Activated T-cell treated with anti-CD3 and anti-CD28 coated beads, Interleukin-2, amount 50 U/mL, for 1 hour (primary cell): ENCODE measurements at places on chromosomes 4 and X.

DNA sequence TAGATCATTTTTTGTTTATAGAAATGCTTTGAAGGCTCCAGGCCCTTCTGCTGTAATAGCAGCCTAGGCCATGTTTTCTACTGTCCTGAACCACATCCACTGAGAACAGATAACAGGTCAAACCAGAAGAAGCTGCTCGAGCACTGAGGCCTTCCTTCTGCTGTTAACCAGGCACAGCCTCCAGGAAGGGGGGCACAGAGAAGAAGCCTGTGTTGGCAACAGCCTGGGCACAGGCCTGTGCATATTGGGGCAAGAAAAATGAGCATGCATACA lies 37.4 kb upstream of the PDK3 start:
- no peak for DNase-seq

- DNase-seq, result no peak
Observed at GRCh38 chr4:124184792-124185191, 527.7 kb downstream of the ANKRD50 start.

DNA sequence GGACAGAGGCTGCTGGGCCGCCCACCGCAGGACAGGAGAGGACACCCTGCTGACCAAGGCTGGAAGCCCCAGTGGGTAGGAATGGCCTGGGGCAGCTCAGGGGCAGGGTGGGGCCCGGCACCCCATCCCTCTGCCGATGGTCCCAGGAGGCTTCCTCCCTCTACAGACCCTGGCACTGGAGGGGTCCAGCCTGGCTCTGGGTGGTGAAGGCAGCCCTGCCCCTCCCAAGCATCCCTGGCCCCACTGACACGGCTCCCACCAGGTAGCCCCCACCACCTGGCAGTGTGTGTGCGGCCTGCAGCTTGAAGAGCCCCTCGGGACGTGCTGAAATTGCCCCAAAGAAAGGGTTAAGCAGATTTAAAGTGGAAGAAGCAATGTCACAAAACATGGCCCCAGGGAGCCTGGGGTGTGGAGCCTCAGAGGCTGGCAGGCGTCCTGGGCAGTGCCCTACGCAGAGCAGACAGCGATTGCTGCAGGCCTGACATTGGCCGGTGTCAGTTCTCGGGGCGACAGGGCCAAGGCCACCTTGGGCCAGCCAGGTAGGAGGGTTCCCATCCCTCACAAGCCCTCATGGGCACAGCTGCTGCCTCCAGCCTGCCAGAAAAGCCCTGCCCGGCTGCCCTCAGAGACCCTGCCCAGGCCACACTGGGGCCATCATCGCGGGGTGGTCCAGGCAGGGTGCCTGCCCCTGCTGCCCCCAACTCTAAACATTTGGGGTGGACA lies 80.5 kb downstream of the FAM53A start:
- DNase-seq, result no peak

DNA sequence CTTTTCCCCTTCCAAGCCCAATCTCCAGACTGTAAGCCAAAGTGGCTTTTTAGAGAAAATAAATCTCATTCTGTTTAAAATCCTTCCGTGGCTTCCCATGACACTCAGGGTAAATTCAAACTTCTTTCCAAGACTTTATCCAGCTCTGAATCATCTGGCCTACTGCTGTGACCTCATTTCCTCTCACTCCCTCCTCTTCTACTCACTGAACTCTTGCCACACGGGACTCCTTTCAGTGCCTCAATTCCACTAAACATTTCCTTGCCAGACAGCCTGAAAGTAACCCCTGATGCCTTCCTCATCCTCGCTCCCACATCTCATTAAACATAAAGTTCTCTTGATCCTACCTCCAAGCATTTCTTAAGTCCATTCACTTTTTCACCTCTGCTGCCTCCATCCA lies 27.8 kb upstream of the RNF128 start:
- DNase-seq, result no peak

GRCh38 chrX:16511796-16512776 lies 137.9 kb upstream of the S100G start:
- DNase-seq, result no peak

DNA sequence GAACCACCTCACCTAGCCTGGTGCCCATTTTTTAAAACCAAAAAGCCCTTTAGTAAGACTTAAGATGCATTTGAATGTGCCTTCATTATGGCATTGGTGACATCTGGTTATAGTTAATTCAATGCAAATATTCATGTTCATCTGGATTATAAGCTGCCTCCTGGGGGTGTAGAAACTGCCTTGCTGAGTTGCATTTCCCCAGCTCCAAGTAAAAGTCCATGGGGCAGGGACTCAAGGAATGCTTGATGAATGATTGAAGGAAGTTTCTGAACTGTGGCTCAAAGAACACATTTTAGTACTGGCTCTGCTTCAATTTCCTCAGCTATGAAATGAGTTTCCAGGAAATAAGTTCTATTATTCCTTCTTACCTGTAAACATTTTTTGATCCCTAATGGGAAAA lies 18.5 kb upstream of the RBM47 start:
- DNase-seq, result no peak

DNA sequence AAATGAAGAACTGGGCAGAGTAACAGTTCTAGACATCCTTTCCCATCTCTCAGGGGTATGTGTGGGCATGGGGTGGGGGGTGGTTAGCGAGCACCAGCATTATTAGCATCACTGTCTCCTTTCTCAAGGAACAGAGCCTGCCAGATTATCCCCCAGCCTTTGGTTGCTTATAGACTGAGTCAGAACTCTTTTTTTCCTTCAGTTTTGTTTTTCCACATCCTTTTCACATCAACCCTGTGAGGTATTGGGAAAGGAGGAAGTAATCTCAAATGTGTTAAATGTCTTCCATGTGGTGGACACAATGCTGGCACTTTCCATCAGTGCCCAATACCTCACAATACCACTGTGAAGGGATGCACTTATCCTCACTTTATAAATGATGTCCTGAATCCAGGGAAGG lies 3.1 kb upstream of the FGF16 start:
- DNase-seq, result no peak

GRCh38 chr4:69490271-69490670 lies 5.4 kb downstream of the UGT2B4 start:
- no peak for DNase-seq

DNA sequence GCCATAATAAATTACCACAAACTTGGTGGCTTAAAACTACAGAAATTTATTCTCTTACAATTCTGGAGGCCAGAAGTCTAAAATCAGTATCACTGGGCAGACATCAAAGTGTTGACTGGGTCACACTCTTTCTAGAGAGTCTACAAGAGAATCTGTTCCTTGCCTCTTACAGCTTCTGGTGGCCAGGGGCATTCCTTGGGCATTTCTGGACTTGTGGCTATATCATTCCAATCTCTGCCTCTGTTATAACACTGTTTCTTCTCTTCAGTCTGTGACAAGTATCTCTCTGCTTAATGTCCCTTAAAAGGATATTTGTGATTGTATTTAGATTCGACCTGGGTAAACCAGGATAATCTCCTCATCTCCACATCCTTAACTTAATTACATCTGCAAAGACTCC lies 207.3 kb upstream of the DCAF8L1 start:
- no peak for DNase-seq

DNA sequence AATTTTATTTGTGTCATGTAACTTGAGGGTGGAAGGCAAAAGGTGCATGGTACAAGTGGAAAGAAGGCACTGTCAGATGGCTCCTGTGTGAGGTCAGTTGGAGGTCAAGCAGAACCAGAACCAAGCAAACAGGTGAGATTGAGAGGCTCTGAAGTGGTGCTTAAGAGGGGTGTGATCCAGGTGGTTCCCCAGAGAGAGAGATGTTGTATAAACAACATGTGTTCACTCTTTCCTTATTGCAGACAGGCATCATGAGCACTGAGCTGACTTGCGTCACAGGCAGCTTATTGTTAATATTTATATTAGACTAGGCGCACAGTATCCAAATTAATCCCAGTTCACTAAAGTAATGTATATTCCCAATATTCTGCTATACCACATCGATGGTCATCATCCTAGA lies 56.8 kb downstream of the CXCL13 start:
- DNase-seq, result no peak

DNA sequence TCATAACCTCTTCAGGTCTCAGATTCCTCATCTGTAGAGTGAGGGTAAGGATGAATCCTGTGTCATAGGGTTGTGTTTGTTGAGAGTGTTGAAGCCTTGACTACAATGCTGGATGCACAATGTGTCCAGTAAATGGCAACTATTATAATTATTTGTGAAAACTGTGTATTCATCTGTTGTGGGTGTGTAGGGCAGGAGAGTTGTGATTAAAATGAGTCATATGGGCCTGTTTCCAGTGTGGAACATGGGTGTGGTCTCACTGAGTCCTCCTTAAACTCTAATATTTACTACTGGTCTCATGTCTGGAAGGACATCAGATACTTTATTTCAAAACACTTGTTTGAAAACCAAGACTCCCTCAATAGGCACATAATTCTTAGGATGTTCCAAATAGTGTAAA lies 208.5 kb upstream of the CASK start:
- no peak for DNase-seq

DNA sequence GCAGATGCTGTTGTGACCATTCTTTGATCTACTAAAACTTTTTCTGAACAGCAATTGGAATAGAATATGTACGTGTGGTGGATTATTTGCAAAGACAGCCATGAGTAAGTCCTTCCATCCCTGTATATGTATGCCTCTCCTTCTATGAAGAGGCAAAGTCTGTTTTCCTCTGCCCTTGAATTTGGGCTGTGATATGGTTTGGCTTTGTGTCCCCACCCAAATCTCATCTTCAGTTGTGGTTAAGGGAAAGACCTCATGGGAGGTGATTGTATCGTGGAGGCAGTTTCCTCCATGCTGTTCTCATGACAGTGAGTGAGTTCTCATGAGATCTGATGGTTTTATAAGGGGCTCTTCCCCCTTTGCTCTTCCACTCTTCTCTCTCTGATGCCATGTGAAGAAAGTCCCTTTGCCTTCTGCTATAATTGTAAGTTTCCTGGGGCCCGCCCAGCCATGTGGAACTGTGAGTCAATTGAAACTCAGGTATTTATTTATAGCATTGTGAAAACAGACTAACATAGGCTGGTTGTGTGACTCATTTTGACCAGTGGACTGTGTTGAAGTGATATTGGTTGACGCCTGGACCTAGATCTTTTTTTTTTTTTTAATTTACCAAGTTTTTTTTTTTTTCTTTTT lies 108.3 kb upstream of the CAMK2D start:
- no peak for DNase-seq

GRCh38 chrX:26262121-26262523 lies 46.2 kb downstream of the MAGEB5 start:
- no peak for DNase-seq

DNA sequence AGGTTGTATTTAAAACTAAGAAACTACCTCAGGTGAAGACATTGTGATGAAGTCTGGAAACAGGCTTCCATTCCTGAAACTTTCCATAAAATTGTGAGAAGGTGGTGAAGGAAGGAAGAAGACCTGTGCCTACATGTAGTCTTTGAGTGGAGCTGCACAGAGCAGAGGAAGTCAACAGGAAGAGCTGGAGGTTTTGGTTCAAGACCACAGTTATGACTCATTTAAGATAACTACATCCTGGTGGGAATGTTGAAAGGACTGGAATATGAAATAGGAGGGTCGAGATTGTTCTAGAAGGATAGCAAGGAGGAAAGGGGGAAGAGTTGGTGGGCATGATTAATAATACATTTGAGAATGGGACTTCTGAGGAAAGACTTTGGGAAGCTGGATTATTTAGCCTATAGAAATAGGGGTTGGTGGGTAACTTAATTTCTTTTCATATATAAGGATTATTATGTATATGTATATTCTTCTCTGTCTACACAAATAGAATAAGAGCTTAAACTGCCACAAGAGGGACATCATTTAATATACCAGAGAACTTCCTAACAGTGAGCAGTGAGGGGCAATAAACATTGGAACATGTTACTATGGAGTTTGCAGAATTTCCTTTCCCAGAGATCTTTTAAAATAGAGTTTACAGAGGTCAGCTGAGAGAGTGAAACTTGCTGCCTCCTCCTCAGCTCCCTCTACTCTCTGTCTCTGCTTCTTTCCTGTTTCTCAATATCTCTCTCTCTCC lies 23.5 kb downstream of the AWAT2 start:
- DNase-seq, result no peak

DNA sequence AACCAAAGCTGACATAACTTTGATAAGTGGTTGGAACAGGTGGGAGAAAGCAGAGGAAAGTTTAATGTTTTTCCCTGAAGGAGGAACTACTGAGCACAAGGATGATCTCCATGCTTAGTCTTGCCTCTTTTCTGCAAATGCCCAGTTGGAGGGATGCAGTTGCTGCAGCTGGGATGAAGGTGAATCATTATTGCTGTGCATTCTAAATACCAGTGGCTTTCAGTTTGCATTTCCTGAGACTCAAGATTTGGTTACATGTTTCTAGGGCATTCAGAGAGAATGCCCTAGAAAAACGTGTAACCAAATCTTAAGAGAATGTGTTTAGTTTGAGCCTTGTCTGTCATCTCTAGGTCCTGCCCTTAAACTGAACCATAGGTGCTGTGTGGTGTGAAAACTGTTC lies 42.2 kb downstream of the METTL14 start:
- no peak for DNase-seq

DNA sequence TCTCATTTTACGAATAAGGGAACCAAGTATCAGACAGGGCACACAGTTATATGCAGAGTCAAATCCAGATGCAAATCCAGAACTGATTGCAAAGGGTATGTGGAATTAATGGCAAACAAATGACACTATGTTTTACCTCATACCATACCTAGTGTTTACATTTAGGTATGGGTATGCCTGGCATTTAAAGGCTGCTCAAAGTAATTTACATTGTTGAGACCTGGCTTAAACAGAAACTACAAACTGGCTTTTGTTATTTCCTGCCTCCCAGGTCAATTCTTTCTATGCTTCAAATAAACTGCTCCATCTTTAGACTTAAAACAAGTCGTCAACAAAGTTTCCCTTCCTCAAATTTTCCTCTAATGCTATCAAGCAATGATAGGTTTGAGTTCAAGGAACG lies 33.7 kb downstream of the ANKRD17 start:
- no peak for DNase-seq

- no peak for DNase-seq
Observed at GRCh38 chr4:155249016-155249566, 40.7 kb downstream of the NPY2R start.

GRCh38 chr4:34932591-34932990 lies 1311.7 kb downstream of the ARAP2 start:
- DNase-seq, result no peak

DNA sequence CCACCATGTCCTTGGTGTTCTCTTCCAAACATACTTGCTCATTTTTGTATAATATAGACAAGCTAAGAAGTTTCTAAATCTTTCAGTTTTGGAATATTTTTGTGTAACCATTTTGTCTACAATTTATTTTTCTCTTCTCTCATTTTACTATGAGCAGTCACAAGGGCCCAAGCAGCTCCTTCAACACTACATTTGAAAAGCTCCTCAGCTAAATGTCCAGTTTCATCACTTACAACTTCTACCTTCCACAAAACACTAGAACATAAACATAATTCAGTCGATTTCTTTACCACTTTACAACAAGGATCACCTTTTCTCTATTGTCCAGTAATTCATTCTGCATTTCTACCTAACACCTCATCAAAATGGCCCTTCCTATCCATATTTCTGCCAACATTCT lies 554.4 kb downstream of the RAB28 start:
- no peak for DNase-seq

DNA sequence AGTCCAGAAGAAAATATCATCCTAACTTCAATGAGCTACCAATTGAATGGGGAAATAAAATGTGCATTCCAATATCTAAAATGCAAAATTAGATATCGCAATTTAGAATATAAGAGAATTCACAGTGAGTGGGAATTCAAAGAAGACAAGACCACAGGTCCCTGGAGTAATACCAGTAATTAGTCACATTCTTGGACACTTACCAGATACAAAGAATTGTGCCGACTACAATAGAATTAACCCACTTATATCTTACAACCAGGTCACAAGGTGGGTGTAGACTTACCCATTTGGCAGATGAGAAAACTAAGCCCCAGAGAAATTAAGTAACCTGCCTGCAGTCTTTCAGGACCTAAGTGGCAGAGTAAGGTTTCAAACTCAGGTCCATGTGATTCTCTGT lies 84.3 kb upstream of the C1QTNF7 start:
- DNase-seq, result no peak
